ENCODE measurements at places on chromosomes 6 and 20. TPM values are rescaled to one million over a fixed set of nuclear protein-coding genes. Genes with fewer than 3 reads are reported as not detected.

DNA sequence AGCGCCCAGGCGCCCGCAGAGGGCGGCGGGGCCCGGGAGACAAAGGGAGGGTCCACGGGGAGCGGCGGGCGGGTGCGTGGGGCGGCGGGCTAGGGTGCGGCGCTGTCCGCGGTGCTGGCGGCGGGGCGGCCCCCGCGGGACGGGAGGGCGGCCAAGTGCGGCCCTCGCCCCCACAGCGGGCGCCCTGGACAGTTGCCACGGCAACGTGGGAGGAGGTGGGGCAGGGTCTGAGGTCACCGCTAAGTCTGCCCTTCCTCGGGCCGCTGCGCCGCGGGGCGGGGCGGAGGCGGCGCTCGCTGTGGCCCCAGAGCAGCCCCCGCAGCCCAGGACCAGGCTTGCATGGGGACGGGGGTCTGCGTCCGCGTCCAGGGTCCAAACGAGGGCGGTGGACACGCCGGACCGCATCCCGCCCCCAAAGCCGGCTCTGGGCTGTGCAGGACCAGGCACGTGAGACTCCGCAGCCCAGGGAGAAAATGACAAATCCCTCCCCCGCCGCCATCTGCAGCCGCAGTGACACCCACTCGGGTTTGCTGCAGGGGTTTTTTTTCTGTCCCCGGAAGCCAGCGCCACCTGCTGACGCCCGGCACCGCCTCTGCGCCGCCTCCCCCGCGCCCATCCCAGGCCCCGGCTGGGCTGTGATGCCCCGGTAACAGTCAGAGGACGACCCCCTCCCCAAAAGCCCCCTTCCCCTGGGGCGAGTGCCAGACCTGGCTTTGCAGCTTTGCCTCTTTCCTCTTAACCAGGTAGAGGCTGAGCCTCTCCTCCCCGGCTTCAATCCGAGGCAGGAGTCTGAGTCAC lies 36.8 kb downstream of the YTHDF1 start:
- peaks cover 39% of the 10 kb centered on the region for H3K27me3 ChIP-seq
- peak; percentile 54 for DNase-seq
- H3K4me3 ChIP-seq: no peak overlapping the region
- peaks cover 4% of the 10 kb centered on the region for H3K4me1 ChIP-seq

- no peak for DNase-seq
- no peak overlapping the region for H3K4me3 ChIP-seq
- H3K27ac ChIP-seq: no peak overlapping the region
- no peaks in the 10 kb centered on the region for H3K27me3 ChIP-seq
- no peaks in the 10 kb centered on the region for H3K36me3 ChIP-seq
Observed at GRCh38 chr6:168256940-168257339, 62.6 kb downstream of the DACT2 start.

DNA sequence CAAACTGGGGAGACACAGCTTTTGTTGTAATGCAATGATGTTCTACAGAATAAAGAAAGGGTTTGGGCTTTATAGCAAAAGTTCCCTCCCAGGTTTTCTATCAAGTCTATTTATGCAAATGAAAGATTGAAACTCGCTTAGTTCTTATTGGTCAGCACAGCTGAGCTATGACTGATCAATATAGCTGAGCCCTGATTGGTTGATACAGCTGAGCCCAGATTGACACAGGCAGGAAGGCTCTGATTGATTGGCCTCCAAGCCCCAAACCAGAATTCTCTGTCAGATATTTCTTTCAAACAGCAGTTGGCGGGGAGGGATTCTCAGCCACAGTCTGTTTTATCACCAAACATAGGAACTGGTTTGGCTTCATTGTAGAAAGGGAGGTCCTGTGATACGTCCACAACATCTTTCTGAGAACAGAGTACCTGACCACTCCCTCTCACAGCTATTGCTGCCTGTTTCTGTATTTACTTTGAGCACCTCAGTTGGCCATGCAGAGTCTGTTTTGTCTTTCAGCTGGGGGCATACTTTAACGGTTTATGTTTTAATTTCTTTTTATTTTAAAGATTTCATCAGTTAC lies 223.5 kb downstream of the PACRG start:
- no peaks in the 10 kb centered on the region for H3K4me1 ChIP-seq
- no peak overlapping the region for H3K27ac ChIP-seq
- no peaks in the 10 kb centered on the region for H3K27me3 ChIP-seq
- no peak for DNase-seq

GRCh38 chr6:118808793-118809638 lies 84.9 kb upstream of the ASF1A start:
- DNase-seq: no peak
- H3K36me3 ChIP-seq: peaks cover 30% of the 10 kb centered on the region
- H3K27ac ChIP-seq: peak overlapping the region; percentile 91
- H3K27me3 ChIP-seq: no peaks in the 10 kb centered on the region
- no peak overlapping the region for H3K4me3 ChIP-seq

- H3K27ac ChIP-seq: no peak overlapping the region
- H3K27me3 ChIP-seq: no peaks in the 10 kb centered on the region
- H3K36me3 ChIP-seq: peaks cover 5% of the 10 kb centered on the region
- no peak overlapping the region for H3K4me3 ChIP-seq
Observed at GRCh38 chr6:137850816-137851602, 16.1 kb upstream of the TNFAIP3 start.

- no peaks in the 10 kb centered on the region for H3K27me3 ChIP-seq
- no peak for DNase-seq
- no peak overlapping the region for H3K27ac ChIP-seq
- H3K36me3 ChIP-seq: peaks cover under 1% of the 10 kb centered on the region
Observed at GRCh38 chr20:10580700-10581099, 93.1 kb downstream of the JAG1 start.

GRCh38 chr6:135229996-135230395 lies 48.9 kb downstream of the MYB start:
- H3K4me3 ChIP-seq: no peak overlapping the region
- DNase-seq: no peak
- peaks cover 50% of the 10 kb centered on the region for H3K4me1 ChIP-seq
- no peak overlapping the region for H3K27ac ChIP-seq
- H3K36me3 ChIP-seq: peaks cover 2% of the 10 kb centered on the region
- no peaks in the 10 kb centered on the region for H3K27me3 ChIP-seq

DNA sequence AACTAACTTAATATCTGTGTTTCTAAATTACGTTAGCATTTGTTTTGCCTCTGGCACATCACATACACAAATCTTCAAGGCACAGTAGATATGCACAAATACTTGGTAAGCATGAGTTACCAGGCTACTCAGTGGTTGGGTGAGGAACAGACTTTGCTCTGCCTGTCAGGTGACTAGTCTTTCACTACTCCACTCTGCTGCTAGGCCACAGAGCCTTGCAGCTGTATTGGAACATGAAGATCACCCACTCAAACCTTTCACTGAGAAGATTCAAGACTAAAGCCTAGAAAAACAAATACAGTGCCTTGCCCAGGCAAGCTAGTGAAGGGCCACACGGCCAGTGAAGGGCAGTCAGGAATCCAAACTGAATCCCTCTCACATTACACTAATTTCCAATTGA lies 47.0 kb downstream of the DTNBP1 start:
- no peak for DNase-seq
- peaks cover 31% of the 10 kb centered on the region for H3K36me3 ChIP-seq
- peaks cover 11% of the 10 kb centered on the region for H3K4me1 ChIP-seq
- no peaks in the 10 kb centered on the region for H3K27me3 ChIP-seq

SLX4IP gene
- total RNA-seq: 9.5 TPM

CLPSL1 gene
- not detected for total RNA-seq

CALHM4 gene
- not detected for total RNA-seq
